ENCODE measurements at places on chromosomes 2 and 18.

DNA sequence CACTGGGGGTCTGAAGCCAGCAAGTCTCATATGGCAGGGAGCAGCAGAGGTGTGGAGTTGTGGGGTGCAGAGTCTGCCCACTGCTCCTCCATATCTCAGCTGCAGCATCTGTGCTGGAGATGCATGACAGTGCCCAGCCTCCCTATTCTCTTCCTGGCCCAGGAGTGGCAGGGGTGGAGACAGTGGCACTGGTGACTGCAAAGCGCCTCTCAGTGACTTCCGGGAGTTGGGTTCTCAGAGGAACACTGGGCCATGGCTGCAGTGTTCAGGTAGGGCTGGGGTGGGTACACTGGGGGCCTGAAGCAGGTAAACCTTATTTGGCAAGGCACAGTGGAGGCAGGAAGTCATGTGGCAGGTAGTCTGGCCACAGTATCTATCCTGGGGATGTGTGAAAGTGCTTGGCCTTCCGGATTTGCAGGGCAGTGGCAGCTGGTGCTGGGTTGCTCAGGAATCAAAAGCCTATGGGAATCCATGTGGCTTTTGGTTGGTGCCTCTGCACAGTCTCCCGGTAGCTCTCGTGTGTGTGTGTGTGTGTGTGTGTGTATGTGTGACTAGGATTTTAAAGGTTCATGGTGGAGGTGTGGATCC is 60.3 kb upstream of the THUMPD2 start:
- DNase-seq = no peak

DNA sequence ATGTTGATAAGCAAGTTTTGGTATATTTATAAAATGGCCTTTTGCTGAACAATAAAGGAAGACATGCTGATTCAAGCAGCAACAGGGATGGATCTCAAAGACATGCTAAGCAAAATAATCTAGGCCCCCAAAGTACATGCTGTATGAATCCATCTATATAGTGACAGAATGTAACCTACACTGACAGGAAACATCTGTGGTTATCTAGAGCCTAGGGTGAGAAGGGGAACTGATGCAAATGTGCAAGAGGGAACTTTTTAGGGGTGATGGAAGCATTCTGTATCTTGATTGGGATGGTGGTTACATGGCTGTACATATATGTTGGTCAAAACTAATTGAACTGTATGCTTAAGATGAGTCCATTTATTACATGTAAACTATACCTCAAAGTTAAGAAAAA is 24.2 kb downstream of the CNRIP1 start:
- DNase-seq = no peak

- DNase-seq = no peak
Observed at GRCh38 chr2:219125225-219125885, 35.3 kb downstream of the NHEJ1 start.

- no peak for DNase-seq
Observed at GRCh38 chr18:61531182-61531581, 198.0 kb downstream of the CDH20 start.

- DNase-seq = no peak
Observed at GRCh38 chr18:11108947-11109346, 40.4 kb downstream of the PIEZO2 start.

DNA sequence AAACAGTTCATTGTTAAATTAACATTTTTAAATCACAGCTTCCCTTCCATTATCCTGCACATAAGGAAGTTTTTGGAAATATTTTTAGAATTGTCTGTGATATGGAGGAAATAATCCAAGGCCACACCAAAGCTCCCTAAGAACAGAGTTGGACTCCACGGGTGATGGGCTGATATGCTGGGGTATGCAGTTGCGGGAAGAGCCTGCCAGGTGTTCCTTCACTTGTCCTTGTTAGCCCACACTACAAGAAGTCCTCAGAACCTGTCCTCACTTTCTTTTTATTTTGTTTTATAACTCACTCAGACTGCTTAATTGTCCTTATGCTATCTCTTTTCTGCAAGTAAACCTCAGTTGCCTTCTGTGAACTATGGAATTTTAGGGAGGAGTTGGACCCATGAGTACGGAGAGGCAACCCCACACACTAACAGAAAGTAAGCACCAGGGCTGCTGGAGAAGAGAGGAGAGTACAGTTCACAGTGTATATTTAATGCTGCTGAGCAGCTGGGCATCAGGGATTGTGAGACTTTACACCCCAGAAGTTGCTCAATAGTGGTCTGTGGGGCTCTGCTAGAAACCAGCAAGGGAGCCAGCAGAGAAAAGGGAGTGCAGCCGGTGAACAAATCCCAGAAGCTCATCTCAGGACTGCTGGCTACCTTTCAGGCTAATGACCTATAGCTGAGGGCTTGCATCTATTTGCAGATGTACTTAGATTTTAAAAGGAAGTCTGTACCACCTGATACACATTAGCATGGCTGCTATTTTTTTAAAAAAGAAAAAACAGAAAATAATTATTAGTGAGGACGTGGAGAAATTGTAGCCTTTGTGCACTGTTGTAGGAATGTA is 280.1 kb upstream of the STON1 start:
- DNase-seq = no peak

DNA sequence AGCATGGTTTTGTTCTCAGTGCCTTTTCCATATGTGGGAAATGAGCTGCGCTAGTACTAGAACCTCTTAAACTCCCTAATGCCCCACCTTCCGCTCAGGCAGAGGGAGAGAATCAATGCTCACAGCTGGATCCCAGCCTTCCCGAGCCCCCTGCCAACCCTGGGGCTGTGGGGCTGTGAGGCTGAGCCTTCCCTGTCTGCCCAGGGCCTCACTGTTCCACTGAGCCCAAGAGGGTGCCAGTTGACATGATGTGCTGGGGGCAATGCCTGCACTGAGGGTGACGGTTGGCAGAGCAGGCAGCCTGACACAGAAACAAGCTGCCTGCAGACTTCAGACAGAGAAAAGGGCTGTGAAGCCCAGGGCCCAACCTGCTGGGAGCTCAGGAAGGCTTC is 602.4 kb upstream of the RAB6C start:
- no peak for DNase-seq

DNA sequence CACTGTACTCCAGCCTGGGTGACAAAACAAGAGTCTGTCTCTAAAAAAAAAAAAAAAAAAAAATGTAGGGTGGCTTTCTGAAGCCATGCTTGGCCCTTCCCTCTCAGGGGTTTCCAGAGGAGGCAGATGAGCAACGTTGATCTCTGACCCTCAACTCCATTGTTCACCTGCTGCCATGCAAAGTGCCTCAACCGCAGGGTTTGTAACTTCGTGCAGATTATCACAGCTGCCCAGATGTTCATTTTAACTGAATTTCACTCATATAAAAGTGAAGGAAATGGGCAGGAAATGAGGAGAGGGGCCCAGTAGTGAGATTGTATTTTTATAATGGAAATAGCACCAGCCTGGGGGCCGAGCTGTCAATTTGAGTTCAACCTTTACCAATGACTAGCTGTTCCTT is 14.9 kb upstream of the B3GNT2 start:
- DNase-seq = no peak

DNA sequence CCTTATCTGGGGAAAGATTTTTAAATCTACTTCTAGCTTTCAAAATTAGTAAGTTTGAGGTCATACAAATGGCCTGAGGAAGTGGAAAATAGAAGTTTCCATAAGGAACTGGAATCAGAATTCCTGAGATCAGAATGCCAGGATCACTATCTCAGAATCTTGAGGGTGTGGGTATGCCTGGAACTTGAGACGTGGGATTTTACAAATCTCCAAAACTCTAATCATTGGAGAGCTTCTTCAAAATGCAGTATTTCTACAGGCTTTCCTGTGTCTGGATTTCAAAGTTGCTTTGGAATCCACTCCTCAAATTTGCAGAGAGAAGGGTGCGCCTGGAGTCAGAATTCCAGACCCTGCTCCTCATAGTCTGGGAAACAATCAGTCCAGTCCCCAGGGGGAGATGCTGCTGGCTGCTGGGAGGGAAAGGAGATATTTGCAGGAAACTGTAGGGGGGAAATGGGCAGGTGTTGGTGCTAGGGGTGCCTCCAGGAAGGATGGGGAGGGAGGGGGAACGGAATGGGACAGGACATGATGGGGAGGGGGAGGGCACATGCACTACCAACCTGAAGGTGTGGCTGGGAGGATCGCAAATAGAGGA is 31.0 kb upstream of the CATIP start:
- DNase-seq = no peak

DNA sequence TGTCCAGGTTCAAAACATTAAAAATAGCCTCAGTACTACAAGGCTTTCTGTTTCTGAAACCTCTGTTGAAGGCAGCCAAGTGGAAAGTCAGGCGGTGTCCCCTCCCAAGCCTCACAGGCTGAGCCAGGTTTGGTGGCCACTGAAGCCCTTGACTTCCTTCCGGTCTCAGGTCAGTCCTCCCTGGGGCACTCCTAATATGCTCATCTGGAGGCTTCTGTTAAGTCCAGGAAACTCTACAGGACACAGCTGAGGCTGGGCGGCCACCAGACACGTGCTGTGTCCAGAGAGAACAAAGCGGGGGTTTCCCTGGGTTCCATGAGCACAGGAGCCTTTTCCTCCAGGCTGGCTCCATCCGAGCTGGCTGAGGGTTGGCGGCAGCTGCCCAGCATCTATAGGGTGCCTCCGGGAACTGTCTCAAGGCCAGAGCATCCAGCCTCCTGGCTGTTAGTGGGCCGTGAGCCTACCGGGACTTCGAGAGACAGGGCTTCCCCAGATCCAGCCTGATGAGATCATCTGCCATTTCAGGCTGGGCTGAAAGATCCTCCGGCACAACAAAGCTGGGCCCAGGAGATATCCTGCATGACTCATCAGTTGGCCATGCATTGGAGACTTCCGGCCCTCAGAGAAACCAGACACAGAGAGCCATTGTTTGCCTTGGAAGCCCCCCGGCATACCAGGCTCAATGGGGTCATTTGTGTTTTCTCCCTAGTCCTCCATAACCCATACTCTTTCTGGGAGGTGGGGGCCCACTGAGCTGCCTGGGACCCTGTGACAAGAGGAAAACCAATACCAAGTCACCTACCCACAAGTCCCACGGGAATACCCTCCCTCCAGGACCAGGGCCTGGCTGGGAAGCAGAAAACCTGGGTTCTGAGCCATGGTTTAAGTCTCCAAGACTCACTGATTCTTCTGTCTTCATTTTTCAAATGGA is 71.7 kb downstream of the HS1BP3 start:
- DNase-seq = no peak

DNA sequence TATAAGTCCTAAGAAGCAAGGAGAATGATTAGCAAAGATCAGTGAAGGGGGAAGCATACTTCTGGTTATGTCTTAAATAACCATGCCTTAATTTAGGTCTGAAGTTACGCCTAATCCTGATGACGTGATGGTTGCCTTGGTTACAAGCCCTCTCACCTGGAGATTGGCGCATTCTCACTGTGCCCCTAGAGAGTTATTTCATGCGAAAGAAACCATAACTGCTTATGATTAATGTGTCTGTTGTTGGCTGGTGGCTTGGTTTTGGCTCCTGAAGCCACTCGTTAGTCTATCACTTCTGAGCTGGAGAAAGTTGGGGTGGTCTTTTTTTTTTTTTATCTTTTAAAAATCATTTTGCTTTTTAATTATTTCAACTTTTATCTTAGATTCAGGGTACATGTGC is 47.0 kb downstream of the TNFRSF11A start:
- peak; percentile 89 for DNase-seq

GRCh38 chr2:208040199-208041171 is 15.2 kb upstream of the PLEKHM3 start:
- peak; percentile 47 for DNase-seq

DNA sequence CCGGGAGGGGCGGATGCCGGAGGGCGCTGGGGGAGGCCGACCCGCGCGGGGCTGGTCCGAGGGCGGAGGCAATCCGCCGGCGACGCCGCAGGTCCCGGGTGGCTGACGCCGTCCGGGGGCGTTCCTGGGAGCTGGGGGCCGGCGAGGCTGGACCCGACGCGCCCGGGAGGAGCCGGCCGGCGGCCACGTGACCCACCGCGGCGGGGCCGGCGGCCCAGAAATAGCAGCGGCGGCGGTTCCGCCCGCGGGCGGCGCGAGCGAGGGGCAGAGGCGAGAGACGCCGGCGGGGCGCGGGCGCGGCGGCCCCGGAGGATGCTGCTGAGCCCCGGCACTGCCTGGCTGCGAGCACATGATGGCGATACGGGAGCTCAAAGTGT is at the start of gene RAB31:
TSS of gene RAB31 (plus strand) at position 245 of the 377 bp plus-strand sequence. CDS start at position 350, 105 bp downstream.
- no peak for DNase-seq

DNA sequence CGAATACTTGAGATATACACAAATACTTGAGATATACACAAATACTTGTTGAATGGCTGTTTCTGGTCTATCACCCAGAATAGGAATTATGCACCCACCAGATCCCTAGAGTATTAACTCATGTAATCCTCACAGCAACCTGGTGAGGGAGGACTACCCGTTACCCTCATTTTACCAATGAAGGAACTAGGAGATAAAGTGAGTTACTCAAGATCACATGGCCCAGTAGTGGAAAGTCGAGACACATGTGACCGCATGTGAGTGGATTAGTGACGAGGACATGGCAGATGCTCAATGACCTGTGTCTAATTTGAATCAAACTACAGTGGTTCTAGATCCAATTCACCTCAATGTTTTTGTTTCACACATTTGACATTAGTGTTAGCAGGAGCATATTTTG is 2.4 kb downstream of the MOGAT1 start:
- DNase-seq = no peak

GRCh38 chr2:199115169-199115568 is 342.6 kb downstream of the SATB2 start:
- DNase-seq = no peak

- no peak for DNase-seq
Observed at GRCh38 chr18:58721566-58722239, 50.4 kb downstream of the MALT1 start.

GRCh38 chr2:68250196-68250595 is 2.1 kb downstream of the PPP3R1 start:
- DNase-seq = no peak

DNA sequence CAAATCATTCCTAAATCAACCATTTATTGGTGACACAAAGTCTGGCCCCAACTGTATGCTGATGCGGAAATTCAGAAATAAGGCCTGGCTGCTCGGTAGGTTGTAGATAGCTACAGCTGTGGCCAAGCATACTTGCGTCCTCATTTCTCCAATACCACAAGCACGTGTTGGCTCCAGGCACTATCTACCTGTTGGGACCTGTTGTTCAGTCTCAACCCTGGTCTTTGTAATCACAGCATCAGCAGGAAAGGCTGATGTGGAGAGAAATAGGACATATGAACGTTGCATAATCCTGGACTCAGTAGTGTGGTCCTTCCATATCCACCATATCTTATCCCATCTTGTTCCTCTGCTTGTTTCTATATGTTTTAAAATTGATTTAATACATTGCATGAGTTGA is 212.6 kb downstream of the PMAIP1 start:
- DNase-seq = no peak

- DNase-seq = no peak
Observed at GRCh38 chr2:98387478-98387877, 41.2 kb downstream of the CNGA3 start.

DNA sequence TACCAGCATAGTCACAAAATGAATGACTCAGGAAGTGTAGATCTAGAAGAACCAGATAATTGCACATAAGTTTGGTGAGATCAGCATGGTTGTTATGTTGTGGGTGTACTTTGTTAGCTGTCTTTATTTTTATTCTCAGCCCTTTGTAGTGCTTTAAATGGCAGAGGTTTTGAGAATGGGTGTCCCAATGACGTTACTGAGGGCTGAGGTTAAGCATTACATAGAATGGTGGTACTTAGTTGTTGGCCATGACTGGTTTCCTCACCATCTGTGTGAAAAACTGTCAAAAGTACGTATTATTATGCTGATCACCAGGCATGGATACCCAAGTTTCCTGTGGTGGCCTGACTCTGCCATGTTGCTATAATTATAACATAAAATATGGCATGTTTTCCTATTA is 165.8 kb downstream of the UBE2E3 start:
- no peak for DNase-seq
